ENCODE measurements at places on chromosomes 1 and 21.

DNA sequence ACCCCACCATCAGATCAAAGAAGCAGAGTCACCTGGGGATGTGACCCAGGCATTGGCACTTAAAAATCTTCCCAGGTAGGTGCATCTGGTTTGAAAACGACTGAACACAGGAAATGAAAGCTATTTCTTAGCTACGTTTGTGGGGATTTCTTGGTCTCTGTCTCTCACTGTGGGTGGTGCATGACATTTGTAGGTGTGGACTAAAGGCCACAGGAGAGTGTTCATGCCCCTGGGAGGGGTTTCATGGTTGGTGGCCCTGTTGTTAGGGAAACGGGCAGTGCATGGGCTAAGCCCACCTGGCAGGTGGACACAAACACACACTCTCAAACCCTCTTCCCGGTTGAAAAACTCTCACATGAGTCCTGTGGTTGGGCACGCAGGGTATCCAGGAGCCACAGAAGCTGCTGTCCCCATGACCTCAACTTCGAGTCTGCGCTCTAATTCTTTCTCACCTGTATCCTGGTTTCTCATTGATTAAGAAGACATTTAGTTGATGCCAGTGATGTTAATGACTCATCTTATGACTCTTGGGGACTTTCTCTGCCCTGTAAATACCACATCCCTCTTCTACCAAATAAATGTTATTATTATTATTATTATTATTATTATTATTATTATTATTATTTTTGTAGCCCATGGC, 119.4 kb downstream of the MRPS6 start:
- no peak for DNase-seq

DNA sequence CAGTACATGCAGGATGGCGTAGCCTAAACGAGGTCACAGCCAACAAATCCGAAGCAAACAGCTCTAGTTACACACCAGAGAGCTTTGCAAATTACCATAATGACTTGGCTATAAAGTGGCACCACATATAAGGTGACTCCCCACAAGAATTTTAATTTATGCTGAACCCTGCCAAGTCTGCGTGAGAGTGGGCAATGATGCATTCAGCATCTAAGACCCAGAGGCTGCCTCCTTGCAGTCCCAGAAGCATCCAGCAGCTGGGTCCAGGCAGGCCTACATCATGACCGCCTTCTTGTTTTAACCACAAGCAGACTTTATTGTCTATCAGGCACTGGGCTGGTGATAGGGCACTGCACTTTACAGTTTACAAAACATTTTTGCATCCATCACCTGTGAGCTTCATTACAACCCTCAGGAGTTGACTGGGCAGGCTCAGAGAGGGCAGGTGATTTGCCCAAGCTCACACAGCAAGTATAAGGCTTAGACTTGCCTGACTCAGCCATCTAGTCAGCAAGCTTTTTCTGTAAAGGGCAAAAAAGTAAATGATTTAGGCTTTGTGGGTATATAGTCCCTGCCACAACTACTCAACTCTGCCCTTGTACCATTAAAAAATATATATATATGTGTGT, 134.6 kb downstream of the GLIS1 start:
- no peak for DNase-seq

GRCh38 chr1:156075162-156075561, 7.1 kb downstream of the MEX3A start:
- no peak for DNase-seq

- DNase-seq: no peak
These were observed 455.5 kb upstream of the ADAMTS5 start for GRCh38 chr21:27422435-27422834.

DNA sequence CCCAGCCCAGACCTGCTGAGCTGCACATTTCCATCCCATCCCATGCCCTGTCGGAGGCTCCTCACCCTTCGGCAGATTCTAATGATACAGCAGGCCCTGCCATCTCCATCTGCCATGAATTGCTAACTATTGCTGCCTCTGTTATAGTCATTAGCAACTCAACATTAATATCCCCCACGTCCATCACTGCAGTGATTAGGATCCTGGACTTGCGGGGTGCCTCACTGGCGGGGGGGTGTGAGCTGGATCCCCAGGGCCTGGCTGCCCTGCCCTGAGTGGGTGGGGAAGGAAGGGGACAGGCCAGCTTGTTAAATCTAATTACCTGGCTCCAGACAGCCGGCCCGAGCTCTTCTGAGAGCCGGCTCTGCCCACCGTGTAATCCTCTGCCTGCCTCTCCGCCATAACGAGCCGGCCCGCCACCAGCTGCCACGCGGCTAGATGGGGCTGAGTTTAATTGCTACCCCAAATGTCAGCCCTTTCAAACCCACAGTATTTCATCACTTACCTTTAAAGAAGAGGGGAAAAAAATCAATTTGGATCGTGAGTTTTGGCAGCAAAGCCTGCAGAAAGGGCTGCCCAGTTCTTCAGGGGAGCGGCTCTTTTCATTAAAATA, 227.3 kb upstream of the CSF3R start:
- DNase-seq: no peak

- peak; percentile 53 for DNase-seq
These were observed 8.6 kb downstream of the LMOD1 start for GRCh38 chr1:201937624-201938213.

DNA sequence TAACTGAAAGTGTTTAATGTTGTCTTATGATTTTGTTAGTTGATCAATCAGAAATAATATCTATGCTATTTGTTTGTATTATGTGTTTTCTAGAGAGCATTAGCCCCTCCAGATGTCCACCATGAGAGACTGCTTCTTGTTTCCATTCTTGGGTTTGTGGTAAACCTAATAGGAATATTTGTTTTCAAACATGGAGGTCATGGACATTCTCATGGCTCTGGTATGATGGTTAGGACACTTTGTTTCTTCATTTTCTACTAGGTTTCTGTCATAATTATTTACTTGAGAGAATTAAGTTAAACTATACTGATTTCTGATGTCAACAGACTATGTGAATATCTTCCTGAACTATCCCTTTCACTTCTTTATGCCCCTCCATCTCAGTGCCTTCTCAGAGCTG, 16.1 kb downstream of the SLC30A7 start:
- DNase-seq: no peak

DNA sequence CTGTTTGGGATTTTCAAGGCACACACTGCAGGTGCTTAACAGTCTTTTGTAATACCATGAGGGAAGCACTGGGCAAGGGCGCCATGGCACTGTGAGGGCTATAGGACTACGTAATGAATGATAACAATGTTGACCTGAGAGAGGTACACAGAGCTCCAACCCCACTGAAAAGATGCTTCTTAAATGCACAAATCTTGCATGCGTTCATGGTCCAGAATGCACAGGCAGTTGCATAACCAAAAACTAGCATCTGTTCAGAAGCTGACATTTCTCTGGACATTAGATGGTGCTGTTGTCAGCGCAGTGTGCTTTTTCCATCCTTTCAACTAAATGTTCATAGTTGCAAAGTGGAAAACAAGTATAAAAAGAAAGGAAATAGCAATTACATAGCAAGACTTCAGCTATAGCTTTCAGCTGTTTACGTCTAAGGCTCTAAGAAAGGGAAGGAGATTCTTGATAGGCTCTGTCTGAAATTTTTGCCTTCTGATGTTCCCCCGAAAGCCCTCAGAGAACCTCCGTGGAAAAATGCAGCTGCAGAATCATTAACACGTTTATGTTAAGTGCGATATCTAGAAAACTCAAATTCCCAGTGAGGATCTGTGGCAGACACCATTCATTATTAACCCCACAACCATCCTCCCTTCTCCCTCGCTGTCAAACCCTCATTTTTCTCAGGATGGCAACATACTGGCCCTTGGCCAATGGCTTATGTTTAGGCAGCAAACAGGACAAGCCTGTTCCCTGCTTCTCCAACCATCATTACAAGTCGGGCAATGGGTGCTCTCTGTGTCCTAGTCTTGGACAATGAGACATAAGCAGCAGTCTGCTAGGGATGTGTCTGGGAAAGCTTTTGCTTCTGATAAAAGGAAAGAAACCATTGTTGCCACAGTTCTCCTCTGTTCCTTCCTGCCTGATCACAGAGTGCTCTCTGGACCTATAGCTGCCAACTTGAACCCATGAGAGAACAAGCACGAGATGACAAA, 8.2 kb upstream of the TARBP1 start:
- DNase-seq: peak; percentile 87

DNA sequence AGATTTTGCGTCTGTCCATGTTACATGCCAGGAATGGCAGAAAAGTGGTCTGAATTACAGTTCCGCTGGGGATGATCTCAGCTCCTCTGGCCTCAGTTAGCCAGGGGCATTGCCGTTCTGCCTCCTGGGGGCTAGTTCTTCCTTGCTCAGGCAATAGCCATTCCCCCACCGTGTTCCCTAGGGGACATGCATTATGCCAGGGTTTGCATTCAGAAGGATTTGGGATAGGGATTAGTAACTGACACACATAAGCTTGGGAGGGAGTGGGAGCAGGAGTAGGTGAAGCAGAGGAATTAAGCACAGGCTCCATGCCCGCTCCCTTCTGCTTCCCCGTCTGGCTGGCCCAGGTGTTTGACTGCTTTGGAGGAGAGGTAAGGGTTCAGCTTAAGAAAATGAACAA, 12.7 kb downstream of the LRRC71 start:
- DNase-seq: no peak

- no peak for DNase-seq
These were observed 77.3 kb downstream of the UBIAD1 start for GRCh38 chr1:11350265-11350664.

DNA sequence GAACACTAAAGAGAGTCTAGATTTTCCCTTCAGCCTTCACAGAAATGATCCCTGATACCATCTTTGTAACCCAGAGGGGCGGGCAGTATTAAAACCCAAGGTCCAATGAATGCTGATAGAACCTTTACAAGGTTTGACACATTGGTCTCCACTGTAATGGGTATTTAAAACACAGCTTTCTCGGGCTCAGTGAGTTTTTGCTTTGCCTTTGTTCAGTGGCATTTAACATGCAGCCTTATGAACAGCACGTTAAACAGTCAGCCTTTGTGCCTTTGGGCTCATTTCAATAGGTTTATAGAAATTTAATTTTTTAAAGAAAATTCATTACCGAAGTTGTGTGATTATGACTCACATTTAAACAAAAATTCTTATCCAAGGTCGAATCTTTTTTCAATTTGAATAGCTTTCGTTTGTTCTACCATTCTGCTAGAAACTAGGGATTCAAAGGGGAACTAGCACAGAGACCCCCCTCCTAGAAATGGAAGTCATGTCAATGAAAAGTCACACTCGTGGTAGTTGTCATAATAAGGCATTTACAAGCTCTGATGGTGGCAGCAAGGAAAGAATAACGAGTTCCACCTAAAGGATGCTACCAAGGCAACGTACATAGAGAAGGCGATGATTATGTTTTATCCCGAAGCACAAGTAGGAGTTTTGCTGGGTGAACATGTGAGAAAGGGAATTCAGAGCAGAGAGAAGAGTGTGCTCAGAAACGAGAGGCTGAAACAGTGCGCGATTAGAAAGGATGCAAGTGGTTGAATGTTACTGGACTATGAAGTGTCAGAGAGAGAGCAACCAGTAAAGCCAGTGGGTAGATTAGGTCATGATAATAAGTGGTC, 66.2 kb downstream of the SGIP1 start:
- DNase-seq: no peak

DNA sequence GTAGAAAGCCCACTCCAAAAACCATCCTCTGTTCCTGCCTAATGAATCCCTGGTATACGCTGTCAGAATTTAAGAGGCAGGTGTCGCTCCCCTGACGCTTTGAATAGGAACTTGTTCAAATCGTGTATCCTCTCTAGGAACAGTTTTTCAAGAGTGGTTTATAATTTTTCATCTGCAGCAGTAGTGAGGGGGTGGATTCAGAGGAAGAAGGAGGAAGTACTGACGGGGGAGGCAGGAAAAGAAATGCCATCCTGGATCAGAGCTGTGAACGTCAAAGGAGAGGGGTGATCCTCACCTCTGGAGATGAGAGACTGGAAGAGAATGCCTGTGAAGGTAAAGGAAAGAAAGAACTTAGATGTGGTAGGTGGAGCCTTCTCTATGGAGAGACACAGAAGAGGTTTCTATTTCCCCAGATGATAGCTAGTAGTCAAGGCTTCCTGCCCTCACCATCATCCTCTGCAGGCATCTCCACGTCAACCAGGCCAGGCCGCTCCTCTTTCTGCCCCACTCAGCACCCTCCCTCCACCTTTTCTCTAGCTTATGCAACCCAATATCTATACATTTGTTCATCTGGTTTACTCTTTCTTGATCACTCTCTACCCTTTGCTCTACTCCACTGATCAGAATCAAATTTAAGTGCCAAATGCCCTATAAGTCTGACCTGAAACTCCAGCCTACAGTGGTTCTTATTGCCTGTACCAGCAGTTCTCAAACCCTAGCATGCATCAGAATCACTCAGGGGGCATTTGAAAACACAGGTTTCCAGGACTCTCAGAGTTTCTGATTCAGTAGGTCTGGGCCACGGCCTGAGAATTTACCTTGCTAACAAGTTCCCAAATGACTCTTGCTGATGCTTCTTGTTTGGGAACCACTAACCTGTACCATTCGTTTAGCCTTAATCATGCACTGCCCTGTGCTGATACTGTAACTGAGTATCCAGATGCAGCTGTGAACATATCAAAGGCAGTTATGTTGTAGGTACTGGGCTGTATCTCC, 13.1 kb upstream of the BCL9 start:
- no peak for DNase-seq

DNA sequence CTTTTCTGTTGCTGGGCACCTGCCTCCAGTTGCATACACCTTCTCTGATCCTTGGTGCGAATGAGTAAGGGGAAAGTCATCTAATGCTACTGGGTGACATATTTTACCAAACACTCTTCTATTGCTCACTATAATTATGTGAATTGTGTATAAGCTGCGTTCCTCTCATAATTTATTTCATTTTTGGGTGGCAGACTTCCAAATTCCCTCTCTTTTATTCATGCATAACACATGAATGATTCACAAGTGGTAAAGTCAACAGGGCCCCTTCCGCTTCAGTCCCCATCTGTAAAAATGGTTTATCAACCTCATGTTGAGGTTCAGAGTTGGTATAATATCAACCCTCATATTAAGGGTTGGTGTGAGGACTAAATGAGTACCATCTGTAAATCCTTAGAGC, 3.2 kb upstream of the QSOX1 start:
- DNase-seq: peak; percentile 88
